ENCODE measurements at places on chromosomes 7 and 10.

DNA sequence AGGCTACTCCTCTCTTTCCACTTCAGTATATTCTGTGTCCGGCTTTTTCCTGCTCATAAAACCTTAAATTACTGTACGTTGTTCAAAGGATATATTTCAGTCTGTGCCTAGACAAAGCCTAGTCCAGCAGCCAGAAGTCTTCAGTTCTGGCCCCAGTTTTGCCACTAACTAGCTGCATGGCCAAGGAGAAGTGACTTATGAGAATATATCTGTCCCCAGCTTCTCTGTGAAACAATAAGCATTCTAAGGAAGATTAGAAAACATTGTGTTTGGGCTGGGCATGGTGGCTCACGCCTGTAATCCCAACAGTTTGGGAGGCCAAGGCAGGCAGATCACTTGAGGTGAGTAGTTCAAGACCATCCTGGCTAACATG, 105.0 kb upstream of the HDAC9 start:
- no peak for DNase-seq

DNA sequence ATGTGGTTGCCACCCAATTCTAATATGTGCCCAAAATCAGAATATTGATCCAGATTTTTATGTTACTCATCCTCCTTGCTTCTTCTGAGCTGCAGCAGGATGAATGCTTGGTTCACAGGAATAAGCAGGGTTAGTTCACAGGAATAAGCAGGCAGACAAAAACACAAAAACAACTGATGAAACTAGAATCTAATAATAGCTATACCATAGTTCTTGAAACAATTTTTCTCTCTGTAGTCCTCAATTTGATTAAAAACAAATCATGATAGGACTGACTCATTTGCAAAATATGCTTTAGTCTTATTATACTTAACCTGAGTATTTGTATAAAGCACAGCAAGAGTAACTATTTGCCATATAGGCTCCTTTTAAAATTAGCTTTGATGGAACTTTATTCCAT, 24.4 kb upstream of the ARHGAP12 start:
- no peak for DNase-seq

- no peak for DNase-seq
These were observed 44.5 kb downstream of the CLRN3 start for GRCh38 chr10:127848226-127848625.

GRCh38 chr10:14592026-14592425, 182.7 kb downstream of the FAM107B start:
- peak; percentile 30 for DNase-seq

GRCh38 chr10:62578916-62579315, 204.7 kb downstream of the ZNF365 start:
- no peak for DNase-seq

GRCh38 chr10:43216931-43217562, 49.8 kb downstream of the RASGEF1A start:
- no peak for DNase-seq

- DNase-seq: peak; percentile 70
These were observed 27.1 kb downstream of the MET start for GRCh38 chr7:116698930-116699721.

DNA sequence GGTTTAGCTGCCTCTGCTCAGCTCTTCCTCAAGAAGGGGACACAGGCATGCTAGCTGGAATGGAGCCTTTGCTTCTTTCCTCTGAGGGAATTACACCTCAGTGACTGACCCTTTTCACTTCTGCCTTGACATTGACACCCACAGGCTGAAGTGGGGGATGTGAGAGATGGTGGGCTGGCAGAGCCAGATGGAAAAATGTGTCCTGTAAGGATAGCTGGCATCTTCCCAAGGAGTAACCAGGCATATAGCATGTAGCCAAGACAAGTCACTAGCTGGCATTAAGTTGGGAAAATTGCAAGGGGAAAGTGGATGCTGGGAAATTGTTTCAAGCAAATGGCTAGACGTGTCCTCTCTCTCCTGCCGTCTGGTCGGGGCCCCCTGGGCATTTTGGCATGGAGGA, 19.9 kb downstream of the STMP1 start:
- DNase-seq: peak; percentile 10

DNA sequence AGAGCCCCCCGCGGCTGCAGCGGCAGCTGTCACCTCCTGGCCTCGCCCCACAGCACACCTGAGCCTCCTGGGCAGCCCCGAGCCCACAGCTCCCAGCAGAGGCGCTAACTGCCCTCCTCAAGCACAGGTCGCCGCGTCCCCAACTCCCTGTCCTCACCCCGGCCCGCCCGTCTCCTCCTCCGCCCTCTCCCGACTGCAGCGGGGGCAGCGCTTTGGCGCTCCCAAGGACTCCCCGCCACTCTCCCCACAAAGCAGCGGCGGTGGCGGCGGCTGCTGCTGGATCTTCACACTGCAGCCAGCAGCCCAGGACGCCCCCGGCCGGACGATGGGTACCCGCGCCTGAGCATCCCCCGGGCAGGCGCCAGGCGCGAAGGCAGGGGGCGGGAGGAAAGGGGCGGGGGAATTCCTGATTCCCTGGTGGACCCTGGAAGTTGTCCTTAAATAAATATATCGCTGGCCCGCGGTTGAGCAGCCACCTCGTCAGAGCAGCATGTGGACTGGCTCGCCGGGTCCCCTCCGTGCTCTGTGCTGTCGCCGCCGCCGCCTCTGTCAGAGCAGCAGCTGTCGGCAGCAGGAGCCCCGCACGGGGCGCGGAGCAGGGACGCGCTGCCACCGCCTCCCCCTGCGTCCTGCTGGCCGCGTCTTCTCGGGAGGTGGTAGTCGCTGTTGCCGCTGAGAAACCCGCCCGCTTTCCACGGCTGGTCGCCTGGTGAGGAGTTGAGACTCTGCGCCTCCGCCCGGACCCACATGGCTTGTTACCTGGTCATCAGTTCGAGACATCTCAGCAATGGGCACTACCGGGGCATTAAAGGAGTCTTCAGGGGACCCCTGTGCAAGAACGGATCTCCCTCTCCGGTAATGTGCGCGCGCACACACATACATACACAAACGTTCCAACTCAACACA, at the start of gene ZNF804B:
Gene ZNF804B, plus strand, starts transcription at position 471 of the 906 bp plus-strand sequence. Its CDS starts 277 bp downstream, at position 748.
- no peak for DNase-seq

- no peak for DNase-seq
These were observed 101.8 kb upstream of the WAC start for GRCh38 chr10:28431139-28431538.

GRCh38 chr10:10489076-10489475, 528.6 kb upstream of the CELF2 start:
- no peak for DNase-seq

GRCh38 chr7:36388423-36388822, 1.2 kb upstream of the ANLN start:
- peak; percentile 20 for DNase-seq

- no peak for DNase-seq
These were observed 97.8 kb upstream of the COL1A2 start for GRCh38 chr7:94296881-94297280.

- DNase-seq: no peak
These were observed 4.2 kb downstream of the PURB start for GRCh38 chr7:44881066-44881600.

- DNase-seq: peak; percentile 16
These were observed 832 bp downstream of the XRCC2 start for GRCh38 chr7:152674860-152675758.

- no peak for DNase-seq
These were observed 125.0 kb upstream of the ZNF746 start for GRCh38 chr7:149622444-149623210.

- no peak for DNase-seq
These were observed 3.4 kb upstream of the LARP4B start for GRCh38 chr10:934746-935406.

DNA sequence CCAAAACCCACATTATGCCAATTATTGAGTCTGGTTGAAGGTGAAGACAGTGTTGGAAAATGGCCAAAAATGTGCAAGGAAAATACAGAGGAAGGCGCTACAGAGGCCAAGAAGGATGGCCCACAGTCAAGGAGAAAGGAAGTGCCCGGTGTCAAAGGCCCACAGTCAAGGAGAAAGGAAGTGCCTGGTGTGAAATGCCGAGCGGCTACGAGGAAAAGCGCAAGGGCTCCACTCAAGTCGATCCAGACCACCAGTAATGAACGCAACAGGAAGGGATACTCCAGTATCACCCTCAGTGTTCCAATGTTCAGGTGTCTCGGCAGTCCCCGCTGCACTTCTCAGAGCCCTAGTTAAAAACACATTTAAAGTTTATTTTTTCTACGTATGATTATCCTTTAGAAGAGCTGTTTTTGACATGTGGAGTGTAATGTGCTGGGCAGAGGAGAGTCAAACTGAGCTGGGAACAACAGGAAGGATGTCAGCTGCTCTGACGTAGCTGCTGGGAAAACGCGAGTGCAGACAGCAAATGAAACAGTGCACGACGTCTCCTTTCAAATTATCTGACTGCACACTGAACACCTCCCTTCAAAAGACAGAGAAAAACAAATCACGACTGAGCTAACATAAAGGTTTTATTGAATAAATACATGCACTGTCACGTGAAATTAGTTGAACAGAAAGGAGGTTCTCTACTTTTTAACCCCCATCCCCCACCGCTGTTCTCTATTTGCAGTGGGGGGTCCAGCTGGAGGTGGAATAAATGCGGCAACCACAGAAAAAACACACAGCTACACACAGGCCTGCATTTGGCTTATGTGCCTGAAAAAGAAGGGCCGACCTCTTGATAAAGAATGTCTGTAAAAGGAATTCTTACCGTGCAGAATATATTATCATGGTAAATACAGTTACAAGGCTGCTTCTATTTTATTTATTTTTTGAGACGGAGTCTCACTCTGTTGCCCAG, 26.1 kb upstream of the NCAPG2 start:
- DNase-seq: no peak

DNA sequence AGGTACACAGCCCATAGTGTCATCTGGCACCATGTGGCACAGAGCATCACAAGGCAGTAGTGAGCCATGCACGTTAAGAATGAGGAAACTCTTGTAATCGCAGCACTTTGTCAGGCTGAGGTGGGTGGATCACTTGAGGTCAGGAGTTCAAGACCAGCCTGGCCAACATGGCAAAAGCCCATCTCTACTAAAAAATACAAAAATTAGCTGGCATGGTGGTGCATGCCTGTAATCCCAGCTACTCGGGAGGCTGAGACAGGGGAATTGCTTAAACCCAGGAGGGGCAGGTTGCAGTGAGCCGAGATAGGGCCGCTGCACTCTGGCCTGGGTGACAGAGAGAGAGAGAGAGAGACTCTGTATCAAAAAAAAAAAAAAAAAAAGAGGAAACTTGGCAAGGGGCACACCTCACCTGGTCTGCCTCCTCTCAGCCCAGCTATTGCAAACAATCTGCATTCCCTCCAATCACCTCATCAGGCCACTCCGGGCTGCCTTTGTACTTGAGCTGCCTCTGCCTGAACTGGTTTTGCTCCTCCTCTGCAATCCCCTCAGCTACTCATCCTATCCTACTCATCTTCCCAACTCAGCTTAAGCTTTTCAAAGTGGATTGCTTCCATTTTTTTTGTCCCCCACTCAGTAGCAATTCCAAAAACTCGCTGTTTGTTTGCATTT, 46.0 kb upstream of the OPTN start:
- no peak for DNase-seq

Data from cerebellar cortex (tissue), 1 donor.